ENCODE measurements at places on chromosomes 7 and 10.

DNA sequence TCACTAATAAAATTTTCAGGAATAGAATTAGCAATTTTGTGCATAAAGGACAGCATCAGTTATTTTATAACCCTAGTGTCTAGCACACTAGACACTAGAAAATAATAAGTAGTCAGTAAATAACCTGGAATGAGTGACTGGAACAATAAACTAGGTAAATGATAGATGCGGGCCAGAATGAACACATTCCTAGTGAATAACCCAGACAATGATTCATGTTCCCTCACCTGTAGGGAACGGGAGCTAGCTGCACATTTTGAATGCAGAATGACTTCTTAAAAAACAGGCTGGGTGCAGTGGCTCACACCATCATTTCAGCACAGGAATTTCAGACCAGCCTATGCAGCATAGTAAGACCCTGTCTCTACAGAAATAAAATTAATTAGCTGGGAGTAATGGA, 3.2 kb upstream of the ATOH7 start:
- no peak for DNase-seq

DNA sequence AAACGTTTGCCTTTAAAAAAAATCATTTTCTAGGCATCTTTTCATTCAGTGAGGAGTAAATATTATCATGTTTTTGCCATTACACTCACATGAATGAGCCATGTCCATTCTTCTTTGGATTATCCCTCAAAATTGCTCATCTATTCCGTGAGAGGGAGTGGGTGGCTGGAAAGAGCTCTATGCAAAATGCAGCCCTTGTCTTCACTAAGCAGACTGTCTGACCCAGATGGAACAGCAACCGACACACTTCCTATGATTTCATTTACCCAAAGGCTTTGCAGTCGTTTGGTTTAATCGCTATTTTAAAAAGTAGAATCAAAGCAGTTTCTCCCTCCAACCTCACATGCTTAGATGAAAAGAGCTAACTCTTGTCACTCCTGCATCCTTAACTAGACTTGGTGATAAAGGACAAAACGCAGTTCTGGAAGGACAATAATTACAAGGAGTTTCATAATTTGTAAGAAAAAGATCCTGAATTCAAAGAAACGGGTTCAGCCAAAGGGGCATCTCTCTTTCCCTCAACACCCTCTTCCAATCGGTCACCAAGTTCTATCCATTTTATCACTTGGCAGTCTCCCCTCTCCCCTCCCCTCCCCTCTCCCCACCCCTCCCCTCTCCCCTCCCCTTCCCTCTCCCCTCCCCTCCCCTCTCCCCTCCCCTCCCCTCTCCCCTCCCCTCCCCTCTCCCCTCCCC, 198.1 kb upstream of the STK17A start:
- no peak for DNase-seq

- peak; percentile 35 for DNase-seq
Observed at GRCh38 chr7:42932811-42933591, 825 bp downstream of the MRPL32 start.

GRCh38 chr7:139748941-139749340, 28.9 kb downstream of the HIPK2 start:
- DNase-seq, result no peak

GRCh38 chr10:31961277-31962074, 32.8 kb upstream of the ARHGAP12 start:
- DNase-seq, result no peak

GRCh38 chr10:112799726-112800510, 150.1 kb upstream of the TCF7L2 start:
- DNase-seq, result no peak

DNA sequence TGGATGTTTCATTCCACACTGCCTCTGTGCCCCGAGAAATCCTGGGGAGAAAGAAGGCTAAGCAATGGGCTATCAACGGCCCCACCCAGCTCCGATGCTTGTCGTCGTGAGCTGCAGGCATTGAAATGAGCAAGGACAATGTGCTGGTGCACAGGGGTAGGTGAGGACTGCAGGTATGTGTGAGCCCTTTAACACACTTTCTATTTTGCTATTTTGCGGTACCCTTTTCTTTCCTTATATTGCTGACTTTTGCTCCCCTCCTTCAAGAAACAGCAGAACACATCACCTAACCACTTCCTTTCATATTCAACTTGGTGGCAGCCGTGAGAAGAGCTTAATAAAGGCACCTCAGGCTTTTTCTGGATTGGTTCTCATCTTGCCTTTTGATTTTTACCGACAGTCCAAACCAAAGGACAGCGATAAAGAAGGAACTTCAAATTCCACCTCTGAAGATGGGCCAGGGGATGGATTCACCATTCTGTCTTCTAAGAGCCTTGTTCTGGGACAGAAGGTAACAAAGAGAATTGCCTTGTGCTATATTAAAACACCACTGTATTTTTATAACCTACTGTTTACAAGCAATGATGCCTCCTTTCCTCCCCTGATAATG, 39.2 kb downstream of the AIFM2 start:
- no peak for DNase-seq

DNA sequence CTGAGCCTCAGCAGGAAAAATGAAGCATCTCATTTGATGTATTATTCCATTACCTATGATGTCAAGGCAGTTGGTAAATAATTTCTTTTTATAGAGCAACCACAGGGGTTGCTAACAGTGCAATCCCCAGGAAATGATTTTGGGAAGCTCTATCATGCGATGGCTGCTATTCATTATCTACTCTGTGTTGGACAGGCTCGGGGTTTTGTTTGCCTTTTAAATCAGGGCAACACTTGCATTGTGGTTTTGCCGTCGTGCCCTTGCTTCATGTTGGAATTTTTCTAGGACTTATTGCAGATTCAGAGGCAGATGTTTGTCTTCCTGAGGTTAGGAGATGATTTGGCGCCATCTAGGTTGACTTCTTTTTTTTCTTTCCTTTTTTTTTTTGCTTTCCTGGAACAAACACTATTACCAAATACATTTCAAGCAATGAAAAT, 128.4 kb downstream of the BICC1 start:
- DNase-seq, result peak; percentile 77

- DNase-seq, result no peak
Observed at GRCh38 chr10:93872375-93873158, 21.2 kb upstream of the SLC35G1 start.

GRCh38 chr7:70014472-70015177, 416.4 kb downstream of the AUTS2 start:
- no peak for DNase-seq

DNA sequence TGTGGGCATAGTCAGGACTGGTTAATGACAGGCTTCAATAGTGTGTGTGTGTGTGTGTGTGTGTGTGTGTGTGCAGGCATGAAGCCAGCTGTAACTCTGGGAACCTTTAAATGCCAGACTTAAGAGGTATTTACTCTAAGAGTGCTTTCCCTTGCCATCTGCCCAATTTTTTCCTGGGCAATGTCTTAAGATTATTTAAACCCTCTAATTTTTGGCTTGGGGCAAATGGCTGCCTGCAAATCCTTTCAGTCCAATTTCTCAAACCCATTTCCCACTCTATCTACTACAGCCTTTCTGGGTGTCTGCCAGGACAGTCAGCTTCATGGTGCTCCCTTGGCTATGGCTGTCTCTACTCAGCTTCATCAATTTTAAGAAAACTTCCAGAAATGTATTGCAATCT, 62.6 kb upstream of the C1GALT1 start:
- DNase-seq, result no peak

- peak; percentile 40 for DNase-seq
Observed at GRCh38 chr10:128274938-128275337, 148.7 kb upstream of the MKI67 start.

GRCh38 chr10:115982076-115982475, 290.9 kb downstream of the GFRA1 start:
- DNase-seq, result no peak

- no peak for DNase-seq
Observed at GRCh38 chr7:11570205-11570604, 261.8 kb downstream of the THSD7A start.

DNA sequence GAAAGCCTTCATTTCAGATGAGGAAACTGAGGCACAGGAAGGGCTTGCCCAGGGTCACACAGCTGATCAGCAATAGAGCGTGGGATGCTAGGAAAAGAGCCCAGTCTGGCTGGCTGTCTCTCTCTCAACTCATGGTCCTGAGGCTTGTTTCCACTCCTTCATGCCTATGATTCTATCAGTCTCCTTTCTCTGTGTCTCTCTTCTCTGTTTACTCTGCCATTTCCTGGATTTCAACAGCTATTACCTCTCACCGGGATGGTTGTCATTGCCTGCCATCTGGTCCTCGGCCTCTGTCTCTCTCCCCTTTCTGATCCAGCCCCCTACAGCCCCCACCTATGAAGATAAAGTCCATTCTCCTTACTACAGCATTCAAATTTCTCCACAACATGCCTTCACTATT, 93.3 kb upstream of the AGBL3 start:
- no peak for DNase-seq

GRCh38 chr7:147053746-147054145, 937.1 kb downstream of the CNTNAP2 start:
- no peak for DNase-seq

- no peak for DNase-seq
Observed at GRCh38 chr10:18043148-18044006, 91.7 kb downstream of the SLC39A12 start.

DNA sequence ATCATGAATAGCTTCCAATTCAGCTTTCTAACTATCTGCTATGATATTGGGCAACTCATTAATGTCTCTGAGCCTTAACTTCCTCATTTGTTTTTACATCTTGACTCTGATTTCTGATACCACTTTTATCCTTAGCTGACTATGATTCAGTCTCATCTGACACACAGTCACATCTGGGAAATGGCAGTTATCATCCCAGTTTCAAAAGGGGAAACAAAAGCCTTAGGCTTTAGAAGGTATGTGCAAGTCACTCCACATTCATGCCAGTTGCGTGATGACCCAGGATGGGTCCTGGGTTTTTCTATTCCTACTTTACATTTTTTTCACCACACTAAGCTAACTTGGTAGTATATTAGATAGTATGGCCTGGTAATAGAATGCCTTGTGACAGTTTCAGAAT, 12.7 kb downstream of the SCIN start:
- no peak for DNase-seq

- no peak for DNase-seq
Observed at GRCh38 chr7:40506158-40506557, 371.4 kb downstream of the SUGCT start.

GRCh38 chr7:151813997-151814396, 62.9 kb downstream of the PRKAG2 start:
- DNase-seq, result no peak

- peak; percentile 64 for DNase-seq
Observed at GRCh38 chr7:132292803-132293202, 283.5 kb downstream of the PLXNA4 start.

DNA sequence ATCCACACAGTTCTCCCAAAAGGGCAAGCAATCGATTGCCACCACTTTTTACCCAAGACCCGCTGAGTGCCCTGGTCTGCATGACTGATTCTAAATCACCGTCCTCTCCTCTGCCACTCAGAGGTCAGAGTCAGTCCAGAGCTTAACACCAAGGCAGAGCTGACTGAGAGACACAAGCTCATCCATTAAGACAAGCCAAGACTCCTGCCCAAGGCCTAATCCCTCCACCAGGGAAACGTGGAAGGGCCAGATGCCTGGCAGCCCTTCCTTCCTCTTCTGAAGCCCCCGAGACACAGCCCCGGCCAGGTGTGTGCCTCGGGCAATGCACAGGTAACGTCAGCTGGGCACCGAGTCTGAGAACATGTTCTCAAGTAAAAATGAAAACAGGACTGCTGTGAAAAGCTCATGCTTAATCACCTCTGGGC, 51.7 kb downstream of the DIP2C start:
- no peak for DNase-seq

GRCh38 chr7:12269100-12269895, 58.2 kb downstream of the TMEM106B start:
- DNase-seq, result no peak

- no peak for DNase-seq
Observed at GRCh38 chr10:95476469-95477174, 84.5 kb downstream of the SORBS1 start.

GRCh38 chr7:4775848-4776623, 613 bp downstream of the AP5Z1 start:
- DNase-seq, result peak; percentile 58

- DNase-seq, result peak; percentile 61
Observed at GRCh38 chr7:74289659-74290552, 699 bp downstream of the CLIP2 start.

DNA sequence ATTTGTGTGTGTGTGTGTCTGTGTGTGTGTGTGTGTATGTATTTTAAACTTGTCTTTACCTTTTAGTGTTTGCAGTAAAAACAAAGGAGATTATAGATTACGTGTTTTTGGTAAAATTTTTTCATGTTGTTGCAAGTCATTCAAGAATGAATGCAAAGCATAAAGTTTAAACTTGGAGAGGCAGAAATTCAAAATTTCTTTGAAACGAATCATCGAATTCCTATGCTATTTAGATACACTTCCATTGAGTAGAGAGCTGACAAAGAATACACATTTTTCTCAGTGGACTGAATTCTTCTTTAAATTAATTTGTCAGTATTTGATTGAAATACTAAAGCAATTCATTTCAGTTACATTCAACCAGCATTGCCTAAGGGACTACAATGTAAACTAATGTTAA, 66.0 kb upstream of the HDAC9 start:
- DNase-seq, result no peak

DNA sequence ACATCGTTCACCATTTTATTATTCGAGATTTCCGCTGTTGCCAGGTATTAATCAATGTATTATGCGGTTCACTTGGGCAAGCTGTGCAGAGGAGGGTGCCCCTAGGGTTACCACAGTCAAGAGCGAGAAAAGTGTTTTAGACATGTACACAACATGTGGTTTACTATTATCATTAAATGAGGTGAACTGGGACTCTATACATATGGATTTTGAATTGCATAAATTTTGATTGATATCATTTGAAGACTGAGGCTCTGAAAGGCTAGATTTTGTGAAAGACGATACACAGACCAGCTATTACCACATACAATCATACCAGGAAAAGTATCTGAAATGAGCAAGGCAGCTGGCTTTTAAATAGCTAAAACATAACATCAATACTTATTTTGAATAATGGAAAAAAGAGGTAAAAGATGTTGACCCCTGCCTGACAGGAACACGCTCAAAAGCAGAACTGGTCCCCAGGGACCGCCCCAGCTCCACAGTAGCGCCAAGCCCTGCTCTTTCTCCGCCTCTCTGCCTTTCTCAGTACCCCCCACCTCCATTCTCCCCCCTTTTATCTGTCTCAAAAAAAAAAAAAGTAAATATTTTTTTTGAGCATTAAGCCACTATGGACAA, 413.4 kb upstream of the MKI67 start:
- no peak for DNase-seq

GRCh38 chr10:77156406-77156879, 481.2 kb downstream of the KCNMA1 start:
- DNase-seq, result no peak

Data from urothelium cell line (cell line).